Activated naive CD8-positive, alpha-beta T cell treated with anti-CD3 and anti-CD28 coated beads, Interleukin-2, amount 50 U/mL, for 16 hours (primary cell): ENCODE measurements at places on chromosomes 12 and 14.

DNA sequence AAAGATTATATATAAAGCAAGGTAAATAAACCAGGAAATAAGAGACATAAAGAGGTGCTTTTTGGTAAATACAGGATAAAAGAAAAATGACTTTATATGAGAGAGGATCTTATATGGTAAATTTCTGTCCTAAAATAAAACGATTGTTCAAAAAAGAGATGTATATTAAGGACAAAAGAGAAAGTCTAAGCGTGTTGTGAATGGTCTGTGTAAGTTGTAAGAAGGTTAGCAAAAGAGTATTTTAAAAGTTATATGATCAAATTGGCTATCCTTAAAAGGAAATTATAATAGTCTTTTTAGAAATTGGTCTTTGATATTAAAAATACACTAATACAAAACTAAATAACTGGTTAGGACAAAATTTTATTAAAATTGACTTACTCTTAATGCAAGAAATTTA, 14.1 kb upstream of the ACSM4 start:
- no peak for DNase-seq

GRCh38 chr12:30026621-30027234, 243.0 kb upstream of the TMTC1 start:
- no peak for DNase-seq

- DNase-seq = no peak
These were observed 123.5 kb upstream of the RFLNA start for GRCh38 chr12:124171231-124171979.

DNA sequence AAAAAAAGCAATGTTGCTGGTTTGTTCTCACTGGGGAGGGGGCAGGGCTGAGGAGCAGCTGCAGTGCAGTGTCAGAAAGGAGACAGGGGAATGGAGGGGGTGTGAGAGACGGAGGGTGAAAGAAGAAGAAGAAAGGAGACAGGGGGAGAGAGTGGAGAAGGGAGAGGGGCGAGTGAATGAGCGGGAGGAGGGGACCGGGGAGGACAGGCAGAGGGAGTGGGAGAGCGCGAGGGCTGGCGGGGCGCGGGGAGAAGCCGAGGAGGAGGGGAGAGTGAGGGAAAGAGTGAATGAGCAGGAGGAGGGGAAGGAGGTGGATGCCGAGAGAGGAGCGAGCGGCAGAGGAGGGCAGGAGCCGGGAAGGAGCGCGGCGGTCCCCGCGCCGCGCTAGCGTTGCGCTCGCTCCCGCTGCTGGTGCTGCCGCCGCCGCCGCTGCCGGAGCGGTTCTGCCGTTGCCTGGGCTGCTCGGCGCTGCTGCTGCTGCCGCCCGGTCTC, at the start of gene NOVA1:
Gene NOVA1 (minus strand): TSS at position 445 of the 492 bp plus-strand sequence. CDS start 597 bp downstream, outside the sequence.
- no peak for DNase-seq

DNA sequence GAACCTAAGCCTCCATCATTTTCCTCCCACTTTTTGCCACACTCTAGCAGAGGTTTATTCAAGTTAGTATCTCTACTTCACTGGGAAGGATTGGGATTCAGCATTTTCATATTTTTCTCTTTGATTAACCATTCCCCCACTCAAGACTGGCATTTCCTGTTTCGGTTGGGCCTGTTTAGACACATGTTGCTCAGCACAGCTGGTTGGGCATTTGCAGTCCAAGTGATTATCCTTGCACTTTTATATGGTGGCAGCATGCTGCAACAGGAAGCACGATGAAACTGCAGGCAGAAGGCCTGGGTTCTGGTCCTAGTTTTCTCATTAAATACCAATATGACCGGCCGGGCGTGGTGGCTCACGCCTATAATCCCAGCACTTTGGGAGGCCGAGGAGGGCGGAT, 182.9 kb upstream of the GRIN2B start:
- DNase-seq = no peak

DNA sequence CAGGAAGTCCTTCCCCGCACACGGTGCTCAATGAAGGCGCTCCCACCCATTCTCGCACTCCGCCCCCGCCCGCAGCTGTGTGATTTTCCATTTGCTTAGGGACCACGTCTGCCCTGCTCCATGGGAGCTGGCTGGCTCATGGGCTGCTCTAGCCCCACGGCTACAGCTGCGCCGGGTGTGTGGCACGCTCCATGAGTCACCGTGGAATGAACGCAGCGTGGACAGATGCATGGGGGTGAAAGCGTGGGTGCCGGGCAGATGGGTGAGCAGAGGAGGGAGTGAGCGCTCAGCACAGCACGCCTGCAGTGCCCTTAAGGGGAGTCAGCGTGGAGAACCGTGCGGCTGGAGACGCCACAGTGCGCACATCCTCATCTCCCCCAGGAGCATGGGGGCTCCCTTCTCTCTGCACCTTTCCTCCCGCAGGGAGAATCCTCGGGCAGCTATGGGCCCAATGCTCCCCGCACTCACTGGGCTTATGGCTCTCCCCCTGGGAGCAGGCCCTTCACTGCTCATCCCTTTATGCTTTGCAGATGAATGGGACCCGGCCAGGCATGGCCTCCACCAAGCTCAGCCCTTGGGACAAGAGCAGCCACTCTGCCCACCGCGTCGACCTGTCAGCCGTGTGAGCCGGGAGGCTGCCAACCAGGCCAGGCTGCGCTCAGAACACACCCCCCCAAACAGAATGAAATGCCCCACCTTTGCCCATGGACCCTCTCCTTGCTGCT, 185.1 kb downstream of the ADGRD1 start:
- no peak for DNase-seq

DNA sequence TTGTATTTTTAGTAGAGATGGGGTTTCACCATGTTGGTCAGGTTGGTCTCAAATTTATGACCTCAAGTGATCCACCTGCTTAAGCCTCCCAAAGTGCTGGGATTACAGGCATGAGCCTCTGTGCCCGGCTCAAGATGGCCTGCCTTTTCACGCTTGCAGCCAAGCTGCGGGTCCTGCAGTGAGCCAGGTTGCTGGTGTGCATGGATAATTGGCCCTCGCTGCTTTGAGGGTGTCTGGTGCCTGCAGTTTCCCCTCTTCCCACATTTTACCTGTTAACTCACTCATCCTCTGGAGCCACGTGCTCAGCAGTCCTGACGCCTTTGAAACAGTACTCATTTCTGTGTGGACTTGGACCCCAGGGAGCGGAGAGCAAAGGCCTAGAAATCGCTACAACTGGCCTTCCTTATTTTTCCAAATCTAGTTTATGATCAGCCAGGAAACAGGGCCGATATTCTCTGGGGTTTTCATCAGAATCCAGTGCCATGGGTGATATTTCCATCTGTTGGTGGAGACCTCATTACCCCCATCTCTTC, 42.2 kb downstream of the TPCN1 start:
- no peak for DNase-seq
